ENCODE measurements at places on chromosomes 1 and 21.

DNA sequence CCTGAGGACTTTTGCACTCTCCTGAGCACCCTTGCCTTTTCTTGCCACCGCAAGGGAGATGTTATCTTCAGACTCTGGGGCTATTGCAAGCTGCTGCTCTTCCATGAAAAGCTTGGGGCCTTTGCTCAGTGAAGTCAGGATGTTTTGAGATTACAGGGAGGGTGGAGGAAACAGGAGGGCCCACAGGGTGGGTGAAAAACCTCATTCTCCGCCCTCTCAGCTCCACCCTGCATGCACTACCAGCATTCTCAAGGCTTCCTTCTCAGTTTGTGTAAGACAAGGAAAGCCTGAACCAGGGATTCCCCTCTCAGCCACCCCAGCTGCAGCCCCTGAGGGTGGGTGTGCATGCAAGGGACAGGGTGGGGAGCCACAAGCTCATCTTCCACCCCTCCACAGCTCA, 25.8 kb upstream of the ZNF648 start:
- no peak for DNase-seq

DNA sequence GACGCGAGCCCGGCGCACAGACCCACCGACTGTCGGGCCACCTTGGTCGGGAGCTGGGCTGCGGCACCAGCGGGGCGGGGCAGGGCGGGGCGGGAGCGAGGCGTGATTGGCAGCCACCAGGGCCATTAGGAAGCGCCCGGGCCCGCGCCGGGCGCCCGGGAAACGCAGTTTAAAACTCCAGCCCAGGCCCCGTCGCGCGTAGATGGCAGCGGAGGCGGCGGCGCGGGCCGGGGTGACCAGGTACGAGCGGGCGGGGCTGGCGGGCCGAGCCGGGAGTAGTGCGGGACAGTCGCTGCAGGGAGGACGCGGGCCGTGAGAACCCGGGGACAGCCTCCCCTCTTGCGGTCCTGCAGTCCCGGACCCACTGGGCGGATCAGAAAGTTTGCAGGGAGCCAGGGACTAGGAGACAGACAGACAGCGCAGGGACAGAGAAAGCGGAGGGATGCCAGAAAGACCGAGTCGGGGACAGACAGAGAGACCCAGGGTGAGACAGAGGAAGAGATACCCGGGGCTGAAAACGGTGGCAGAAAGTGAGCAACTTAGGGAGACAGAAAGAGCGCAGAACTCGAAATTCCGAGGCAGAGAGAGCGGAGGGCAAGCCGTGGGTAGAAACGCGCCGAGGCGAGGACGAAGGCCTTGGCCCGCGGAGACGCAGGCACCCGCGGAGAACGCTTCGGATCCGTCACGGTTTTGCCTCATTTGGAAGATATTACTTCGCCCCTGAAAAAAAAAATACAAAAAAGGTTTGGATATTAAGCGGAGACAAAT, at the start of gene DMBX1:
Gene DMBX1 (plus strand): TSS at position 199 of the 768 bp plus-strand sequence. CDS start 17,175 bp downstream, outside the sequence.
- DNase-seq, result no peak

DNA sequence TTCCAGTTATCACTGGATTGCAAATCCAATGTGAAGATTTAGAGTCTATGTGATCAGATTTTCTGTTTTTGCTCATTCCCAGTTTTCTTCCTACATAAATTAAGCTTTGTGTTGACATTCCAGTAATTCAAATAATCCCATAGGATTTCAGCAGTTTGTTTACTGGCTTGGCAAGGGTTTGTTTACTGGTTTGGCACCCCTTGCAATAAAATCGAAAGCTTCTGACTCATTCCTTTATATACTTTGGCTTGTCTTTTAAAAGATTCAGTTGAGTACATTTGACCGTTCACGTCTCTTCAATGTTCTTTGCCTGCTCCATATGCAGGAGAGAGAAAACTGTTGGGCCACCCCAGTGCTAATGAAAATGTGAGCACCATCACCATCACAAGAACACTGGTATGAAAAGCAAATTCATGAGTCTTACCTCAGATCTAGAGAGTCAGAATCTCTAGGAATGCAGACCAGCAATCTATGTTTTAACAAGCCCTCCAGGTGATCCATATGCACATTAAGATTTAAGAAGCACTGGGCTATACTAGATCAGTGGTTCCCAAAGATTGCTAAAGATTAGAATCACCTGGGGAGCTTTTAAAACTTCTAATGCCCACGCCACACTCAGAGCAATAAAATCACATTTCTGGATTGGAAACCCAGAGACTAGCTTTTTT, 32.8 kb downstream of the ZC3H11B start:
- DNase-seq, result no peak

DNA sequence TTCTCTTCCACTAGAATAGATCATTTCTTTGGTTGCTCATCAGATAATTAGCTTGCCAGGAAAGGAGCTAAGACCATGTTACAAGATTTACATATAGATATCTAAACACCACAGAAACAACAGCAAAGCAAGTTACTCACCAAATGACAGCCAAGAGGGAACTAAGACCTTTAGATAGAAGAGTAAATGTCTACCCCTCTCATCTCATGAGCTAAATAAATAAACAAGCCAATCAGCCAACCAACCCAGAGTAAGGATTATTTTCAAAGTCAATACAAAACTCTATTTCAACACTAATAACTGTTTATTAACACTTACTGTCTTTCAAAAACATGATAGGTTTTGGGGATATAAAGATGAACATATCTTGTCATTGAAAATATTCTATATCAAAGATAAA, 474.7 kb downstream of the LMO4 start:
- no peak for DNase-seq

GRCh38 chr21:29751473-29752185, 188.2 kb downstream of the GRIK1 start:
- no peak for DNase-seq

DNA sequence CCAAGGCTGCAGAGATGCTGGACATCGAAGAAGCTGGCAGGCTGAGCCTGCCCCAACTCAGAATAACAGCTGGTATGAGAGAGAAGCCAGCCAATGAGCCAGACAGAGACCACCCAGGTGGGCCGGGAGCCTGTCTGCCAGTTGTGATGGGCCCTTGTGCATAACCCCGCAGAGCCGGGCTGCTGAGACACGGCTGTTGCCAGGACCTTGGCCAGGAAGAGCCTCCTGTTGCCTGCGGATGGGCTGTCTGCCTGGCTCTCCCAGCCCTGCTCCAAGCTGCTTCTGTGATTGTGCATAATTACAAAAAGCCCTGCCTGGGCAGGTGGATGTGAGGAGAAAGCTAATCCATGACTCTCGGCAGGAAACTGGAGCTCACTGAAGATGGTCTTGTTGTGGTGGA, 126.5 kb downstream of the CAPN8 start:
- DNase-seq, result peak; percentile 34

DNA sequence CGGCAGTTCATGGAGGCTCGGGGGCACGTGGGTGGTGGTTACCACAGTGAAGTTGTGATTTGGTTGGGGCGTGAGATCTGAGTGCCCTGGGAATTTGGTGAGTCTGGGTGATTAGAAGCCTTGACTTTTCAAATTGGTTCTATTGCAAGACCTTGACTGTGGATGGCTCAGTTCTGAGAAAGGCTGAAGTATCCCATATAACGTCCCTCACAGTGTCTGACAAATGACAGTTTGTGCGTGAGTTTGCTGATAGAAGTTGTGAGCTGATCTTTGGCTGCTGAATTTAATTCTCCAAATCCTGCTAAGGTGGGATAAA, 549 bp downstream of the MSH4 start:
- DNase-seq, result no peak

DNA sequence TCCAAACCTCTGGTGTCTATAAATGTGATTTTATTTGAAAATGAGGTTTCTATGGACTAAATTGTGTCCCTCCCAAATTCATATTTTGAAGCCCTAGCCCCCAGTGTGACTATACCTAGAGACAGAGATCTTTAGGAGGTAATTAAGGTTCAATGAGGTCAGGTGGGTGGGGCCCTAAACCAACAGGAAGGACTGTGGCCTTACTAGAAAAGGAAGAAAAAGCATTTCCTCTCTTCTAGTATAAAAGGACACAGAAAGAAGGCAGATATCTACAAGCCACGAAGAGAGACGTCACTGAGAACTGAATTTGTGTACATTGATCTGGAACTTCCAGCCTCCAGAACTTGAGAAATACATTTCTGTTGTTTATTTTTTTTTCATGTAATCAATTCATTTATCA, 123.1 kb upstream of the RUNX1 start:
- DNase-seq, result no peak

- peak; percentile 7 for DNase-seq
Observed at GRCh38 chr1:18557621-18558465, 72.8 kb upstream of the PAX7 start.

- no peak for DNase-seq
Observed at GRCh38 chr1:234440348-234440747, 38.6 kb downstream of the TARBP1 start.

DNA sequence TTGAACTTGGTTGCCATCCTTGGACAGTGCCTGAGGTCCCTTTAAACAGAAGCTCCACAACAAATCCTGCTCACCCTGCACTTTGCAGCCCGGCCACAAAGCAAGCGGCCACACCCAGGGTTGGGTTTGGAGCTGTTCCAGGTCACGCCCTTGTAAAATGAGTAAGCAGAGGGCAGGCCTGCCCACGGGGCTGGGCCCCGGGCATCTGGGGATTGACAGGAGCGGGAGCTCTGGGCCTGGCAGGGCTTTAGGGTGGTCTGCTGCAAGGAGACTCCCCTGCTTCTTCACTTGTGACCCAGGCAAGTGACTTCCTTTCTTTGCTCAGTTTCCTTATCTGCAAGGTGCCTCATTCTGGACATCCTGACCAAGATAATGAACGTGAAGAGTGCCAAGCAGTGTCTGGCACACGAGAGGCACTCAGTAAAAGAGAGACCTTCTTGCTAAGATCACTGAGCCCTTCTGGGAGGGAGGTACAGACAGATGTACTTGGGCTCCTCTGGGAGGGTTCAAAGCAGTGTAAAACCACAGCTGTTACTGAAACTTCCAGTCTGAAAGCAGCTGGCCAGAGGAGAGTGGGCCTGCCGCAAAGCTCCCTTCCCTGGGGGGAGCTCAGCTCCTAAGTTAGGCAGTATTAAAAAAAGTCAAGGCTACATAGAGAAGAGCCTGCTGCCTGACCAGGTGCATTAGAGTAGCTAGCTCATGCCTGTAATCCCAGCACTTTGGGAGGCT, 2.6 kb downstream of the E2F2 start:
- DNase-seq, result no peak

- DNase-seq, result no peak
Observed at GRCh38 chr1:43908858-43909257, 24.7 kb upstream of the ARTN start.

DNA sequence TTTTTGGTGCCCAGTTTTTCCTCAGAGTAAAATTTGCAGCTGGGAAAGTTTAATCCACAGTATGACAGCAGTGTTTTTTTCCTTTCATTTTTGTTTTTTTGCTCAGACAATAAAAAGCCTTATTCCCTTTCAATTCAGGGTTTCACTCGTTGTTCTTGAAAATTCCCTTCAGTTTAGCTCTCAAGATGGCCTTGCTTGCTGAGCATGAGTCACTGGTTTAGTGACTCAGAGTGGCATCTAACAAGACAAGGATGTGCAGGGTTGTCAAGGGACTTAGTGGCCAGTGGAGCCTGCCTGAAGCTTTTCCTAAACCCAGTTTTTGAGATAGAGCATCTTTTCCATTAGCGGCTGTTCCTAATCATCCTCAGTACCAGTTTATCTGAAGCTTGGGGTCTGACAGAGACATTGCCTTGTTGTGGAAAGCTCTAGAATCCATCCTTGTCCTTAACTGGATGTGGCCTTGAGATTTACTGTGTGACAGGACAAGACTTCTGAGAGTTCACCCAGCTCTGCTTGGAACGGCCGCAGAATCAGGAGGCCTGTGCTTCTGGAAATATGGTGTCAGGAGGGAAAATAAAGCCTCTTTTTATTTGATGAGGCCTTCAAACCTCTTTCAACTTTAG, 48.4 kb upstream of the DNAJC6 start:
- DNase-seq, result peak; percentile 86

DNA sequence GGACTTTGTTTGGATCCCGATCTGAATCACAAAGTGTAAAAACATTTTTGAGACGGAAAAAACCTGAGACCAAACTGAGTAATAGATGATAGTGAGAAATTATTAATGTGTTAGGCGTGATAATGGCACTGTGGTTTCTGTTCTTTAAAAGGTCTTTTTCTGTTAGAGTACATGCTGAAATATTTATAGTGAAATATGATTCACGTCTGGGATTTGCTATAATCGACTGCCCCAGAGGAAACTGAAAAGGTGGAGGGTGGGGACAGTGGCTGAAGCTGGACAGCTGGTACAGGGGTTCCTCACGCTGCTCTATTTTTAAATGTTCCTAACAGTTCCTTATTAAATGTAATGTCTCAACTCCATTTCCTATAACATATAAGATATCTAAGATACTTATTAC, 11.2 kb downstream of the URB1 start:
- no peak for DNase-seq

GRCh38 chr1:10698726-10699469, 97.5 kb downstream of the CASZ1 start:
- DNase-seq, result no peak

- DNase-seq, result no peak
Observed at GRCh38 chr1:19311503-19311930, 427 bp downstream of the AKR7A2 start.

Measured in globus pallidus (tissue), 1 donor.